Nephron progenitor cell (in vitro differentiated cells): ENCODE measurements at places on chromosomes 4 and X.

GRCh38 chr4:95898226-95898625 is 58.3 kb downstream of the PDHA2 start:
- no peak for DNase-seq

GRCh38 chr4:110620691-110621327 is 2.1 kb downstream of the PITX2 start:
- DNase-seq = peak; percentile 76

DNA sequence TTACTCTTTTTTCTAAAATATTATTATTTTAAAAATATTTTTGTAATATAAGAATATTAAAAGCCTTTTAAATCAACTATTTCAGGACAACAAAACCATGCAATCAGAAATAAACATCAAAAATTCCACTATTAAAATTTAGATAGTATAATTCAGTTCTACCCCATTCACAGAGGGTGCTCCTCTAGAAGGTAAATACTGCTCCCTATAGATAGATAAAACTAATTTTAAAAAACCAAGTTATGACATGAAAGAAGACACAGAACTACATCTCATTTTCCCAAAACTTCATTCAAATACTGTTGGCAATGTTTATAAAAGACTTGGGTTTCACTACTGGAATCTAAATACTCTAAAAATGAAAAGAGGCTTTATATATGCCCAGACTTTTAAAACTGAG is 219.3 kb downstream of the SPOCK3 start:
- DNase-seq = no peak

- DNase-seq = peak; percentile 16
Observed at GRCh38 chrX:1534301-1535168, 2.5 kb downstream of the P2RY8 start.

DNA sequence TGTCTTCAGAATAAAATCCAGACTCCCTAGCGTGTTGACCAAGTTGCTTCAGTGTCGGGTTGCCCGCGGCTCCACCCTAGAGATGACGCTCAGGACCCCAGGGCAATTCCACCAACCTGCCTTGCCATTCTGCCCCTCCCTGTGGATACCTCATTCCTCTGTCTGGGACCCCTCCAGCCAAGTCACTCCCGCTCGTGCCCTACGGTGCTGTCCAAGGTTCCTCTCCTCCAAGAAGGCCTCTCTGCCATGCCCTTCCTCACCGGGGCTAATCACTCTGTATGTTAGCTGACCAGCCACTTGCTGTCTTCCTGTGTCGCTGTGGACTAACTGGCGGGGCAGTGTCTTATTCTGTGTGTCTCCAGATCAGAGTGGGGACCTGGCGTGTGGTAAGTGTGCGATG is 46.6 kb downstream of the TENM3 start:
- no peak for DNase-seq

GRCh38 chr4:169099771-169100180 is 89.7 kb upstream of the CBR4 start:
- no peak for DNase-seq

DNA sequence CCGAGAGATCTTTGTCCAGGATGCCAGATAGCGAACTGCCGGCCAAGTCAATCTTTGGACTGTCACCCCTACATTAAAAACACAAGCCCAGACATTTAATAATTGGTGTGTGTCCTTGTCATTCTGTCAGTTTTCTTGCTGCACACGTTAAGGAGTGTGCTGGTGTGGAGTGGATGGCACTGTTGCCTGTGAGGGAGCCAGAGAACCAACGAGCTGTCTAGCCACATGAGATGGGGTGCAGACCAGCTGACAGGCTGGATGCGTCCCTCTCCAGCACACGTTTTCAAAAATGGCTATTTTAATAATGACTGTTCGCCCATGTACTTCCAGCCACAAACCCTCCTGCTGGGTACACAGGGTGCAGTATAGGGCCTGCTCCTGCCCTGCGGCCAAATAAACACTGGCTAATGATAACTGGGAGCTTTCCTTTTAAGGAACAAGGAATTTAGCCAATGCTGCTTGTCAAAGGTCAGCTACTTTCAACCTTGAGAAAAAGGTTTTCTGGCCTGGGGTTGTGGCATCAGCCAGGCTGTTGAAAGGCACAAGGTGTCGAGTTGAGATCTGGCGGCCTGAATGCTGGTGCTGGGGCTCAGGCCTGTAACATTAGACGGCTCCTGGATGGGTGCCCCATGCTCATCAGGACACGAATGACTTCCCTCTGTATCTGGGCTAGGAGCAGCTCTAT is 54.0 kb upstream of the MAP3K15 start:
- no peak for DNase-seq

GRCh38 chr4:77097611-77098010 is 21.8 kb upstream of the CCNI start:
- DNase-seq = no peak

DNA sequence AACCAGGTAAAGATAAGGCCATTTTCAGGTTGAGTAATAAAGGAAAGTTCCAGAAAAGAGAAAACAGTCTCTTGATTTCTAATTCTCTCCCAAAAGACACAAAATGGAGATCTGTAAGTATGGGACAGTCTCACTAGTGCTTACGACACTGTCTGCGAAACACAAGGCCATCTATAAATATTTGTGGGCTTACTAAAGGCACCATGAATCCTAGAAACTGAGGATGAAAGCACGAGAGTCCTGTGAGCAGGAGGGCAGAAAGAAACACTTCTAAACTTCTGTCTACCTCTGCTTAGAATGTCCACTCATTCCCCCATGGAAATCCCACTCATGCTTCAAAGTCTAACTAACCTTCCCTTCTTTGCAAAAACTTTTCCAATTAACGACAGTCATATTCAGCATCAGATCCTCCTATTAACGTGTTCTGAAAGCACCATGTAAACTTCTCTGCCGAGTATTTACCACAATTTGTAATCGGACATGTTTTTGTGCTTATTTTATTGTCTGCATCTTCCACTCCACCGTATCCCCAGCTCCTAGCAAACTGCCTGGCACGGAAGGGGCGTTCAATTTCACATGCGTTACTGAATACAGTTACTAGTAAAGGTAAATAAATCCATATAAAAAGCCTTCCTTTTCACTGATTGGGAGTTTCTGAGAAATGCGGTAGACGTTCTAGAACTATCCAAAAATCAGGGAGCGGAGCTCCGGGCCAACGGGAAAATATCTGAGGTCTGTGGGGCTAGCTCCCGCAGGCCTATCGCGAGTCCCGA is 665 bp downstream of the PSMD10 start:
- no peak for DNase-seq

GRCh38 chrX:3428792-3429191 is 82.3 kb upstream of the MXRA5 start:
- DNase-seq = no peak

DNA sequence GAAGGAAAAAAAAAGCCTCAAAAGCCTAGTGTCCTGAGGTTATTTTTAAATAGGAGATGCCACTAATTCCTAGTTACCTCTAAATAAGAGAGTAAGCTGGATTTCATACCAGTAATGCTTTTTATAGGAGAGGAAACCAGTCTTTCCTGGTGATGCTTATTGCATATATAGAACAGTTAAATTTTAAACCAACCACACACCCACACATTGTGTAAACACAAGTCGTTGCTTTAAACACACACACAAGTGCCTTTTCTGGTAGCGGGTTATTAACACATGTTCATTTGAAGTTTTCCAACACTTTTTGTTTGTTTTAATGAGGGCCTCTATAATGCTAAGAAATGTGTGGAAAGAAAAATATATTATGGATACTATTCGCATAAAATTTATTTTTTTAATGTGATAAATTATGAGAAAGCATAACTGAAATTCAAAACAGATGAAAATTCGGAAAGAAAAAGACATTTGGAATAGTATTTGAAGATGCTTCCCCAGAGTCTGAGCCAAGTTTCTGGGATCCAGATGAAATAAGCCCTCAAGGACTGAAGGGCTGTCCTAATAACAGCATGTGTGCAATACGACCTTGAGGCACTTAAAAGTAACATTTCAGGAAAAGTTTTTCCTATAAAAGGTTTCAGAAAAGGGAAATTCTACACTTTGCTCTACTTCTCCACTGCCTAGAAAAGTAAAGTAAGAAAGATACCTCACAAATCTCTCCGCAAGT is 2.0 kb downstream of the ANTXR2 start:
- no peak for DNase-seq

DNA sequence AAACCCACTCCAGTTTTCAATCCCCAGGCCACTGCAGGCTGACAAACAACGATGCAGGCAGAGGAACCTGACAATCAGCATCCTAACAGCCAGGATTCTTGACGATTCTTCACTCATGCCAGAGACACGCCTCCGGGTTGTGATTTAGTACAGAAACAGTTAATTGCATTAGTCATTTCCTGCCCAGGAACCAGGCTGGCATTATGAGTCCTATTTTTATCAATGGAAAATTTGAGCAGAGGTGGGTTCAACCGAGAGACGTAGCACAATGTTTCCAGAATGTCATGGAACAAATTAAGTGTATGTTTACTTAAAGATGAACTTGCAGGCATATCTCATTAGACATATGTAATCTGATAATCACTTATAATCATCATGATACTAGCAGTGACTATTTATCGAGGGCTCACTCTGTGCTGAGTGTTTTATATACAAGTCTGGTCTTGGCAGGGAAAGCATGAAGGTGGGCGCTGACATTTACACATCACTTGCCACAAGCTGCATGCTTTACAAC is 159.7 kb downstream of the NSUN7 start:
- no peak for DNase-seq

- DNase-seq = peak; percentile 38
Observed at GRCh38 chr4:78644744-78645330, 93.3 kb downstream of the ANXA3 start.

DNA sequence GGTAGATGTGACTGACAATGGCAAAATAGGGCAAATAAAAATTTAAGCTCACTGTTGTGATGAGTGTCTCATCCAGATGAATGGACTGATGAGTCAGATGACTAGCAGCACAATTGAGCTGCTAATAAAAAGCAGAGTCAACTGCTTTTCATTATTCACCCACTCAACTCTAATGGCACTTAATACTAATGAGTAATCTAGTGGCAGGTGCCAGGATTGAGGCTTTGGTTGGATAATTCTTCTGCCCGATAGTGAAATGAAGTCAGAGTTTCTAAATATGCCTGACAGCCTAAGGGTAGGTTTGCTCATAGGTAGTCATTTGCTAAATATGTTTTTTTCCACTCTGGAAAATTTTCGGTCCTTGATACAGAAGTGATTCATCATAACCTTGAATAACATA is 10.4 kb downstream of the OGT start:
- no peak for DNase-seq

DNA sequence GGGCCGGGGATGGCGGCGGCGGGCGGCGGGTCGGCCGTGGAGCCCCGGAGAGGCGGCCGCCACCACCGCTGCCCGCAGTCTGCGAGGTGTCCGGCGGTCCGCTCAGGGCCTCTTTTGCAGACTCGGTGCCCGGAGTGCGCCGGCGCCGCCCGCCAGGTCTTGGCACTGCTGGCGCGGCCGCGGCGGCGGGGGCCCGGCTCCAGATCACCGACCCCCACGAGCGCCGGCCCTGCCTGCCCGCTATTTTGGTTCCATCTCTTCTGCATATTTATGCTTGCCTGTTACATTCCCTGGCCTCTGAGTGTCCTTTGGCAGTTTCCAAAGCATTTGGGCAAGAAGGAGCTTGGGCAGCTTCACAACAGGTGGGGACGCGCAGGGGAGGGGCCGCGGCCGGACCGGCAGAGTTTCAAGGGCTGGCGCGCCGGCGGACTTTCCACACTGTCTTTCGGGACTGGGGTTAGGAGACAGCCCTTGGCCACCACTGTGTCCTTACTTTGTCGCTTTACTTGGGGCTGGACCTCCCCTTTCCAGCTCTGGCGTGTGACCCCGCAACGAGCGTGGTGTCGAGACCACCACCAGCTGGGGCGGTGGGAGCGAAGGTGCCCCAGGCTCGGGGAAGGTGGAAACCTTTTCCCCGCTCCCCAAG is 668 bp upstream of the TAPT1 start:
- DNase-seq = peak; percentile 69

GRCh38 chrX:117834076-117834475 is 282.5 kb downstream of the KLHL13 start:
- no peak for DNase-seq

GRCh38 chr4:15707363-15707715 is 4.5 kb downstream of the BST1 start:
- DNase-seq = no peak

GRCh38 chr4:20809812-20810211 is 109.6 kb downstream of the PACRGL start:
- DNase-seq = no peak

- no peak for DNase-seq
Observed at GRCh38 chr4:89294573-89295269, 12.9 kb downstream of the GPRIN3 start.

DNA sequence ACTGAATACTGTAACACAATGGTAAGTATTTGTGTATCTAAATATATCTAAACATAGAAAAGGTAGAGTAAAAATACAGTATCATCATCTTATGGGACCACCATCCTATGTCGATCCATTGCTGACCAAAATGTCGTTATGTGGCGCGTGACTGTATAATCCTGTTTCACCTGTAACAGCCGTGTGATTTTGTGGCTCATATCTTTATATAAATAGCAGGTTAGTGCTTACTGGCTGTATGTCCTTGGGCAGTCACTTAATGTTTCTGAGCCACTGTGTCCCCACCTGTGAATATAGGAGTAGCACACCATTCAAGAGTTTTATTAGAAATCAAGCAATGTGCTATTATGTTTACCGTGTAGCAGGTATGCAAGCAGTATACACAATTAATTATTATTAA is 226.2 kb upstream of the FAT1 start:
- DNase-seq = no peak

DNA sequence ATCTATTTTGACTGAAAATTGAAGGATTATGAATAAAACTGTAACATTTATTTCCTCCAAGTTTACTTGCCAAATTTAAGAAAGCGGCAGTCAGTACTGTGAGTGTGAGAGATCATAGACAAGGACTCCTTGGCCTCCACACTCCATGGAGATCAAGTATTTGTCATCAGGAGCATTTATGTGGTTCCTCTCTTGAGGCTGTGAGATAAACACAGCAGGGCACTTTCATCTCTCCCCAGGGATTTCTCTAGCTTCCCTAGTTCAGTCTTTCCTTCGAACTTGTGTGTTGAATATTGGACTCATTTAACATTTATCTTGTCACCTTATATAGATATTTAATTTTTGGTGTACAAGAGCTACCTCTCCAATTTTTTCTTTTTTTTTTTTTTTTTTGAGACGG is 40.8 kb downstream of the PDE5A start:
- no peak for DNase-seq

- no peak for DNase-seq
Observed at GRCh38 chr4:136319789-136320464, 1212.4 kb downstream of the PCDH18 start.

DNA sequence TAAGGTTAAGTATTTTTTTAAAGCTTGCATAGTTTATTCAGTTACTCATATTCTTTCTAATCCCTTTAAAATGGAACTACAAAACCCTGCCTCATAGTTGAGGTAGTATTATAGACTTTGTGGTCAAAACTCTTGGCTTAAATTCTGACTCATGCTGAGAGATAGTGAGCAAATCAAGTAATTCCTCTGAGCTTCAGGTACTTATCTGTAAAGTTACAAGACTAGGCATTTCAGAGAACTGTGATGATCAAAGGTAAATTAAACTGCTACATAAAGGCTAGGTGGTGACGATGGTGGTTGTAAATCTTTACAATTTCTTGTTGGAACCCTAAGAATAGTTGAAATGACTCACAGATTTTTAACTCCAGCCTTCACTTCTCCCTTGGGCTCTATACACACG is 3.2 kb upstream of the CLOCK start:
- DNase-seq = no peak
